ENCODE measurements at places on chromosomes 13 and 19. TPM values are rescaled to one million over a fixed set of nuclear protein-coding genes. Genes with fewer than 3 reads are reported as not detected.
A peak's percentile ranks its signal among the peaks of the same experiment; 100 is the strongest.

SYNGR4 gene
- total RNA-seq, result not detected

COL4A1 gene
- total RNA-seq, result 1,008 TPM

STOML3 gene
- not detected for total RNA-seq

KLK12 gene
- not detected for total RNA-seq

MAMSTR gene
- total RNA-seq, result 1.3 TPM

DNA sequence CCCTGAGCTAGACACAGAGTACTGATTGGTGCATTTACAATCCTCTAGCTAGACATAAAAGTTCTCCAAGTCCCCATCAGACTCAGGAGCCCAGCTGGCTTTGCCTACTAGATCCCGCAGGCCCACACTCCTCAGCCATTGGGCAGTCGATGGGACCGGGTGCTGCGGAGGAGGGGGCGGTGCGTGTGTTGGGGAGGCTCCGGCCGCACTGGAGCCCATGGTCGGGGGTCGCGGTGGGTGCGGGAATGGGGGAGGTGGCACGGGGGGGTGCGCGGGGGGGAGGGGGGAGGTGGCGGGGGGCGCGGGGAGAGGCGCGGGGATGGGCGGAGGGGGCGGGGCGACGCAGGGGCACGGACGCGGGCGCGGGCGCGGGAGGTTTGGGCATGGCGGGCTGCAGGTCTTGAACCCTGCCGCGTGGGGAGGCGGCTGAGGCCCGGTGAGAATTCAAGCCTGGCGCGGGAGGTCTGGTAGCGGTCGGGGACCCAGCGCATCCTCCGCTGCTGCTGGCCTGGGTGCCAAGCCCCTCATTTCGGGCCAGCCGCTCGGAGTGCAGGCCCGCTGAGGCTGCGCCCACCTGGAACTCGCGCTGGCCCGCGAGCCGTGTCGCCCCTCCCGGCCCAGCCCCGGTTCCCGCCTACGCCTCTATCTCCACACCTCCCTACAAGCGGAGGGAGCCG, 674.1 kb downstream of the SLITRK5 start:
- no peaks in the 10 kb centered on the region for H3K4me1 ChIP-seq
- no peak overlapping the region for H3K27ac ChIP-seq
- no peaks in the 10 kb centered on the region for H3K27me3 ChIP-seq
- H3K36me3 ChIP-seq, result no peaks in the 10 kb centered on the region
- no peak for DNase-seq
- no peak overlapping the region for H3K4me3 ChIP-seq

GRCh38 chr13:100887729-100888151, 213.1 kb upstream of the TMTC4 start:
- no peak for DNase-seq
- no peak overlapping the region for H3K4me3 ChIP-seq
- no peaks in the 10 kb centered on the region for H3K36me3 ChIP-seq
- H3K27ac ChIP-seq, result no peak overlapping the region
- no peaks in the 10 kb centered on the region for H3K4me1 ChIP-seq

DNA sequence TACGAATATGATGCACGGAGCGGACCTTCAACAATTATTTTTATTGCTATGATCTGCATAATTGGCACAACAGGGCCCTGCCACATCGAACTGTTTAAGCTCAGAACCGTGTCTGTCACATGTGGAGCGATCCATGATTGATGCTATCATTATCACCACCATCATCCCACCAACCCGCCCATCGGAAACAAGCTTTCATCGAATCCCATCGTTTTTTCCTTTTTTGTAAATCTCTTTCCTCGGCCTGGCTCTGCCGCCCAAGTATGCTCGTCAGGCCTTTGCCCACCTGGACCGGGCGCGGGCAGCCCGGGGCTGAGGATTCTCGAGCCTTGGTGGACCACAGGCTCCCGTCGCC, 533 bp upstream of the DCAF15 start:
- peak overlapping the region; percentile 84 for H3K4me3 ChIP-seq
- DNase-seq, result no peak
- H3K27ac ChIP-seq, result no peak overlapping the region
- H3K4me1 ChIP-seq, result peaks cover 12% of the 10 kb centered on the region
- H3K27me3 ChIP-seq, result no peaks in the 10 kb centered on the region

DNA sequence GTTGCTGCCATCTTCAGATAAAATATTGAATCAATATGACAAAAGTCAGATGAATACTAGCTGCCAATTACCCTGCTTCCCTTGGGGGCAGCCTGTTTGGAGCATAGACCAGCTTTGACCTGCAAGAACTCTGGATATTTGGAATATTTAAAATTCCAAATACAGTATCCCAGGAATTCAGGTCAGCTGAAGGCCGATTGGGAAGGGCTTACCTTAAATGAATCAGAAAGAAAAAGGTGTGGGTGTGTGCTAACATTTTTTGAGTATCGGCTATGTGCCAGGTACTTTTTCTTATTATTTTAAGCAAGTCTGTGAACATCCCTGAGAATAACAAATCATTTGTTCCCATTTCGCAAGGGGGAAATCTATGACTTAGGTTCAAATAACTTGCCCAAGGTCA, 1.8 kb upstream of the RUBCNL start:
- H3K36me3 ChIP-seq, result no peaks in the 10 kb centered on the region
- H3K27ac ChIP-seq, result peak overlapping the region; percentile 44
- no peak overlapping the region for H3K4me3 ChIP-seq
- no peaks in the 10 kb centered on the region for H3K4me1 ChIP-seq

DNA sequence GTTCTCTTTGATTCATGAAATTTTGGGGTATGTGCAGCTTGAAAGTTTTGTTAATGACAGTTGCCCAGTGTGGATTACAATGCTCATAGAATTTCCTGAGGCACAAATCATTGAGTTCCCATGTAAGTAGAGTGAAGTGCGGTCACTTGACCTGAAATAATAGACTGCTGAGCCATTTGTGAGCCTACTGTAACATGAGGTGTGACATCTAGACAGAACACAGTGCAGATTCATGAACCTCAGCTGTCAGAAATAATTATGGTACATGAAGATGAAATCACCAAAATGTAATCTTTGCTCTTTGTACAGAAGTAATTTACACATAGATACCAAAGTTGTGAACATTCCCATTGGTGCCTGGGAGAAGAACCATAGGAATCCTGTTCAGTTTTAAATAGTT, 84.6 kb downstream of the DHRS12 start:
- DNase-seq, result no peak
- H3K27ac ChIP-seq, result no peak overlapping the region
- H3K4me3 ChIP-seq, result no peak overlapping the region
- H3K36me3 ChIP-seq, result no peaks in the 10 kb centered on the region
- no peaks in the 10 kb centered on the region for H3K4me1 ChIP-seq

DNA sequence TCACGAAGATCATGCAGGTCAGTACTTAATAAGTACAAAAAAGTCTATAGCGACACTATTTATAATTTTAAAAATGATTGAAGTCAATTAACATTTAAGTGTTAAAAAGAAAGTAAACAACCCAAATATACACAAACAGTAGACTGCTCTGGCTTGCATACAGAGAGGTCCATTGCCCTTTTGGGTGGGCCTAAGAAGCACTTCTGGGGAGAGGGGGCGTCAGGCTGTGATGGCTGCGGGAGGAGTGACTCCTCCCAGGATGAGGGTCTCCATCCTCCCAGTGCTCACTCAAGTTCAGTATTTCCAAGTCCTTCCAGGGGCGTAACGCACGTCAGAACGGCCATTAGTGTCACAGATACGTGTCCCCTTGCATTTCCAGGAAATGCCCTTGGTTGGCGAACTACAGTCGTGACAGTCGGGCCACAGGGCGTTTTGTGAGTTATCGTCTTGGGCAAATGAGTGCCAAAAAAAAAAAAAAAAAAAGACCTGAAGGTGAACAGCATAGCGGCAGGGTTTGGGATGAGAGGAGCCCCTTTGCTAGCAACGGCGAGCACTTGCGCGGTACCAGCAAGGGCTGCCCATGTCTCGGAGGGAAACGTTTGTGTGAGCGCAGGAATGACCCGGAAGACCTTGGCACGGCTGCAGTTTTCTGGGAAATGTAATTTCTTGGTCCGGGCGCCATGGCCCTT, at the start of gene SCGB2B2:
TSS of gene SCGB2B2 (minus strand) at position 463 of the 689 bp plus-strand sequence. CDS start 82,596 bp downstream, outside the sequence.
- peak within 1 kb of the TSS; percentile 99 for H3K27ac ChIP-seq
- H3K4me3 ChIP-seq, result peak within 1 kb of the TSS; percentile 74

DNA sequence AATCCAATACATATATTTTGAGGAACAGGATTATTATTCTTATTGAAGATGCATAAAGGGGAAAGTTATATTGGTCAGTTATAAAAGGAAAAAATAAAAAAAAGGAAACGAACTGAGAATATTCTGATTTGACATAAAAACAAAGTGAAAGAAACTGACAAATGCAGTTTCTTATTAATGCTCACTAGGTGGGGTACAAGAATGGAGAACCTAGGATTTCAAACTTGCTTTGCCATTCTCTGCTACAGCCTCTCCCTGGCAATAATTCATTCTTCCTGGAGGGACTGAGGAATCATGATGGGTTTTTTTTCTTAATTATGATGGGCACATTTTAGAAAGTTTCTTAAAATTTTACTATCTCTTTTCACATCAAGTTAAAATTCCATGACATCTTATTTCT, 154.9 kb downstream of the PCDH9 start:
- DNase-seq, result no peak
- no peak overlapping the region for H3K27ac ChIP-seq
- H3K4me1 ChIP-seq, result no peaks in the 10 kb centered on the region
- no peaks in the 10 kb centered on the region for H3K36me3 ChIP-seq

DNA sequence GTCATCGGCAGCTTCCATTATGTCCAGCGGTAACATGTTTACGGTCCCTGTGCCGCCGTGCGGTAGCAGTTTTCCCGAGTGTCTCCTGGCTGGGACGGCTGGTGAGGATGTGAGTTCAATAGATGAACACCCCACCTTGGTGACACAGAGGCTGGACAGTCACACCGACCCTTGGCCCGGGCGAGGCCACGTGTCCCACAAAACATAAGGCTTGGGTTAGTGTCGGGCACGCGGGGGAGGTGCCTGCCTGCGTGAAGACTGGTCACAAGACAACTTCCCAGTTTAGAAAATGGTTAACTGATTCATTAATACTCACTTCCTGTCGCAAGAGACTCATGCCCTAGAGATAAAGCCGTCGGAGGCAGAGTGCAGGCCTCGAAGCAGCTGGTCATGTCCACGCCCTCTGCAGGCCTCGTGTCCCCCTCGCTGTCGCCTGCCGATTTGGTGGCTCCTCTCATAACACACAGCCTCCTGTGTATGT, 17.2 kb downstream of the RASA3 start:
- peak overlapping the region; percentile 55 for H3K27ac ChIP-seq
- H3K4me3 ChIP-seq, result no peak overlapping the region
- H3K36me3 ChIP-seq, result no peaks in the 10 kb centered on the region
- no peaks in the 10 kb centered on the region for H3K27me3 ChIP-seq

GRCh38 chr13:97856304-97856675, 97.2 kb upstream of the IPO5 start:
- H3K4me1 ChIP-seq, result no peaks in the 10 kb centered on the region
- H3K27me3 ChIP-seq, result no peaks in the 10 kb centered on the region
- H3K27ac ChIP-seq, result no peak overlapping the region
- H3K4me3 ChIP-seq, result no peak overlapping the region
- DNase-seq, result no peak

- H3K27ac ChIP-seq, result no peak overlapping the region
- H3K4me3 ChIP-seq, result no peak overlapping the region
- no peaks in the 10 kb centered on the region for H3K27me3 ChIP-seq
- no peak for DNase-seq
- H3K36me3 ChIP-seq, result no peaks in the 10 kb centered on the region
Measured at GRCh38 chr13:62910541-62911060, 1495.0 kb upstream of the PCDH20 start.

DNA sequence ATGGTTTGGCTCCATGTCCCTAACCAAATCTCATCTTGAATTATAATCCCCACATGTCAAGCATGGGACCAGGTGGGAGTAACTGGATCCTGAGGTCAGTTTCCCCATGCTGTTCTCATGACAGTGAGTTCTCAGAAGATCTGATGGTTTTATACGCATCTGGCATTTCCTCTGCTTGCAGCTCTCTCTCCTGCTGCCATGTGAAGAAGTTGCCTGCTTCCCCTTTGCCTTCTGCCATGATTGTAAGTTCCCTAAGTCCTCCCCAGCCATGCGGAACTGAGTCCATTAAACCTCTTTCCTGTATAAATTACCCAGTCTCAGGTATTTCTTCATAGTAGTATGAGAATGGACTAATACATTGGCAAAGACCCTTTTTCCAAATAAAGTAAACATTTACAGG, 96.8 kb downstream of the TSHZ3 start:
- no peaks in the 10 kb centered on the region for H3K27me3 ChIP-seq
- no peaks in the 10 kb centered on the region for H3K4me1 ChIP-seq
- no peak for DNase-seq
- H3K4me3 ChIP-seq, result no peak overlapping the region

DNA sequence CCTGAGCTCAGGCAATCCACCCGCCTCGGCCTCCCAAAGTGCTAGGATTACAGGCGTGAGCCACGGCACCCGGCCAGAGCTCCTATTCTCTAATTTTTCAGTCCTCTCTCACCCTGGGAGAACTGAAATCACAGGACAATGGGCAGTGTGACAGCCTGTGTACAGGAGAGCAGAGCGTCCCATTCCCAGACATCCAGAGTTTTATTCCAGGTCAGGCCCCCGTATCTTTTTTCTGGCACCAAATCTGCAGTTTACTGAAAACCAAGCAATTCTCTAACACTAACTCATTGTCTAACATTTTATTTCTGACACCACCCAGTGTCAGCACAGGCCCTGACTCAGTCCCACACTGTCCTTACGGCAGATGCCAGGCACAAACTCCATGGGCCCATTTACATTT, 6.7 kb downstream of the ZNF708 start:
- H3K4me1 ChIP-seq, result no peaks in the 10 kb centered on the region
- peak; percentile 63 for DNase-seq
- no peaks in the 10 kb centered on the region for H3K36me3 ChIP-seq
- H3K27ac ChIP-seq, result peak overlapping the region; percentile 88
- H3K27me3 ChIP-seq, result no peaks in the 10 kb centered on the region
- H3K4me3 ChIP-seq, result no peak overlapping the region

DNA sequence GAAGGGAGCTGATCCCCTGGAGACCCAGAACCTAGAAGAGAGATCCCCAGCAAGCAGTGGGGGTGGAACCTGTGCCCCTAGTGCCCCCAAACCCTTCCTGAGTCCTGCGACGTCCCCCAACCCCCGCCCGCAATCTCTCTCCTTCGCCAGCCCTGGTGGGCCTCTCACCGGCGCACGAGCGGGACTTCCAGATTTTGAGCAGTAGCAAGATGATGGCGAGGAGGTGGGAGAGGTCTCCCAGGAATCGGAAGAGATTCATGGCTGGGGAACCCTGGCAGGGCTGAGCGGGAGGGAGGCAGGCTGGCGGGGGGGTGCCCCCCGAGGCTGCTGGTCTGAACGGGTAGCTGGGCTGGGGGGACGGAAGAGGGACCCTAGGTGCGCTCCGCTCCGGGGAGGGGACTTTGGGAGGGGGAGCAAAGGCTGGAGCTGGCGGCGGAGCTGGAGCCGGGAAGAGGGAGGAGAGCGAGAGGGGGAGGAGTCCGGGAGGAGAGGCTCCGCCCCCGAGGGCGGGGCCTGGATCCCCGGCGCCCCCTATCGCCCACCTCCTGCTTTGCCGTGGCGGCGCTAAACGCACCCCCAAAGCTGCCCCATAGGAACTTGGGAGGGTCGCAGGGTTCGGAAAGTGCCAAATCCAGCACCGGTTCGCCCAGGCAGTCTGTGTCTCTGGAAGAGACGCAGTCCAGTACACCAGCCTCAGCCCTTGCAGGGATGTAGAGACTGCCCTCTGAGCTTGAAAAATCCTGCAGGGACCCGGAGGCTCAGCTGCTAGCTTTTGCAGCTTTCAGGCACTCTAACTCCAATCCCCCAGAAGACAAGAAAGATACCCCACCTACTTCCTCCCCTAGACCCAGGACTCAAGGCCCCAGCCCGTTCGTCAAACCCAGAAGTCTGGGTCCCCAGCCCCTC, at the start of gene KDELR1:
TSS of gene KDELR1 (minus strand) at position 452 of the 906 bp plus-strand sequence. CDS start at position 259, 193 bp downstream.
- H3K27ac ChIP-seq, result peak within 1 kb of the TSS; percentile 95
- no peaks in the 10 kb centered on the region for H3K36me3 ChIP-seq
- H3K4me1 ChIP-seq, result peaks cover 9% of the 10 kb centered on the region
- peak within 1 kb of the TSS; percentile 80 for H3K4me3 ChIP-seq

All from breast epithelium (tissue), 4 donors.